ENCODE measurements at places on chromosomes 11 and 22.

GRCh38 chr11:933142-933851 lies 7.6 kb downstream of the AP2A2 start:
- DNase-seq = no peak

DNA sequence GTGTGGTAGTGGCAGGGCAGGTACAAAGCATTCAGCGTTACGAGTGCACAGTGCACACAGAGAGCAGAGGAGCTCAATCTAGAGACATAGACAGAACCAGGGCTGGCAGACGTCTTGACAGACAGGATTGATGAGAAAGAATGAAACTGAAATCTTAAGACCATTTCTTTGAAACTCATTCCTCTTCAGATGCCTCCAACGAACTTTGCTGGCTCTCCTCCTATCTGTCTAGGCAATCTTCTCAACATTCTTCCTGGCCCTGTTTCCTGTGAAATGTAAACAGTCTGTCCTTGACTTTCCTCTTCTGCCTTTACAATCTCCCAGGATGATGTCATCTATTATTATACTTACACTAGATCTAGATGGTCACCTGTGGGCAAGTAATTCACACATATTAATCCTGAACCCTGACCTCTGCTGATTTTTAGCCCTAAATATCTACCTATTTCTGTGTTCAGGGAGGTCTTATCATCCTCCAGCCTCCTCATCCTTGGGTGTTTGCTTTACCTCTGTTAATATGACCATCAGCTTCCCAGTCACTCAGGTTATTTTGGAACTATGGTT lies 119.5 kb downstream of the ENTHD1 start:
- DNase-seq = no peak

- DNase-seq = no peak
Measured at GRCh38 chr11:88042647-88043046, 132.6 kb downstream of the RAB38 start.

- no peak for DNase-seq
Measured at GRCh38 chr22:47376901-47377505, 614.6 kb downstream of the TBC1D22A start.

- no peak for DNase-seq
Measured at GRCh38 chr11:2459016-2459725, 14.4 kb downstream of the KCNQ1 start.

DNA sequence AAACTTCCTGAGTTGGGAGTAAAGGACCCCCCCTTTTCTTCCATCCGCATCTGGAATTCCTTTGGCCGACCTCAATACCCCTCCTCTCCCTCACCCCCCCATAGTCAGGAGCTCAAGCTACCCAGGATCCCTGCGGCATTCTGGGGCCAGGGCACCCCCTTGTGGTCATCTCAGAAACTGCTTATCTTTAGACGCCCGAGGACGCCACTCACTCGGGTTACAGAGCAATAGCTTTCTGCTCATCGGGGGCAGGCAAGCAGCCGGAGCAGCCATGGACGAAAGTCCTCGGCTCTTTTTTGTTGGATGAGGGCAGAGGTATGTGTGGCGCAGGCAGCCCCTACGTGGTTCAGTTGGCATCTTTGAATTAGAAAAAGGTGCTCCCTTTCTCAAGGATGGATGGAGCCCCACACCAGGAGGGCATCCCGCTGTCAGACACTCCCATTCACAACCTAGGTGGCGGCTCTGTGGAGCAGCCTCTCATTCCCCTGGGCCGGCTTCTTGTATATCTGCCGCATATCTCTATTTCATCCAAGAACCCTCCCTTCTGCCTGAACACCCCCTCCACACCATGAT lies 2.3 kb downstream of the C1QTNF5 start:
- DNase-seq = peak; percentile 93

GRCh38 chr11:60303661-60304060 lies 23.2 kb downstream of the MS4A4A start:
- no peak for DNase-seq

GRCh38 chr11:61814247-61814957 lies 2.4 kb downstream of the FADS1 start:
- DNase-seq = no peak

GRCh38 chr11:133491680-133492383 lies 40.5 kb downstream of the OPCML start:
- DNase-seq = no peak

- DNase-seq = no peak
Measured at GRCh38 chr11:29452146-29452545, 564.7 kb downstream of the KCNA4 start.

- no peak for DNase-seq
Measured at GRCh38 chr11:34647532-34647931, 26.6 kb downstream of the EHF start.

DNA sequence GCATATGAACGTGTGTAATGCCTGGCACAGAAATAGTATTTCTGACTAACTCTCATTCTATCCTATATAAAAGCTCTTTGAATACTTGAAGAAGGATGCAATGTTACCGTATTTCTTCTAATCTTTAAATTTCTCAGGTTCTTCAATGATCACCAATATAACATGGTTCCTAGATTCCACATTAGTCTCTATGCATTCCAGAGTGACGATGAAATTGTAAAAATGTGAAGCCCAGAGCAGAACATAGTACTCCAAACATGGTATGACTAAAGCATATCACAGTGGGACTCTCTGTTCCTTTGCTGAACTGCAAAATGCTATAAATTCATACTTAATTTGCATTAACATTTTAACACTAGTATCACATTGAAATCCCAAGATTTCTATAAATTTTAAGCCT lies 877.6 kb upstream of the CHORDC1 start:
- no peak for DNase-seq

GRCh38 chr11:80182901-80183300 lies 742.1 kb upstream of the TENM4 start:
- DNase-seq = no peak

DNA sequence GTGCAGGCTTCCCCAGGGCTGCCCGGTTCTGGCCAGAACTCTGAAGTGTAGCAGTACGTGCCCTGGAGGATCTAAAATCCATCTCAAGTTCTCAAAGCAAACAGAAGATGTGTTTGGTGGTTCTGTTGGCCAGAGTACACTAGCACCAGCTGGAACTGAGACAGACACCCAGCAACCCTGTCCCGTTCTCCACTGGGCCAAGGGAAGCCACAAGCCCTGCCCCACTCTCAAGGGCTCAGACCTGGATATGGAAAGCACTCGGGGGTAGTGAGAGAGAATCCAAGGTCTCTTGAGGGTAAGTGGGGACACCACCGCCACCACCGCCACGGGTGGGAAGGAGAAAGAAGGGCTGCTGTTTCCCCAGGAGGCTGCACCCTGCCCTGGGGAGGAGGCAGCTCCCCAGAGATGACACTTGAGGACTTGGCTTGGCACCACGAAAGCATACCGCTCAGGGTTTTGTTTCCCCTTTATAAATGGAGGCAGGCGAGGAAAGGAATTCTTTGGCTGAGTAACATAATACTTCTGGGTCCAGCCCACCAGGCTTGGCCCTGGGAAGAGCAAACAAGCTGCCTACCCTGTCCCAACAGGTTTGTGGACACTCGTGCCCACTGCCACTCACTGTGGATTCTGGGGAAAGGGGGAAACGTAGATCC lies 56.1 kb upstream of the POU2AF1 start:
- DNase-seq = no peak

- DNase-seq = peak; percentile 93
Measured at GRCh38 chr22:37166675-37167066, 17.0 kb upstream of the IL2RB start.

DNA sequence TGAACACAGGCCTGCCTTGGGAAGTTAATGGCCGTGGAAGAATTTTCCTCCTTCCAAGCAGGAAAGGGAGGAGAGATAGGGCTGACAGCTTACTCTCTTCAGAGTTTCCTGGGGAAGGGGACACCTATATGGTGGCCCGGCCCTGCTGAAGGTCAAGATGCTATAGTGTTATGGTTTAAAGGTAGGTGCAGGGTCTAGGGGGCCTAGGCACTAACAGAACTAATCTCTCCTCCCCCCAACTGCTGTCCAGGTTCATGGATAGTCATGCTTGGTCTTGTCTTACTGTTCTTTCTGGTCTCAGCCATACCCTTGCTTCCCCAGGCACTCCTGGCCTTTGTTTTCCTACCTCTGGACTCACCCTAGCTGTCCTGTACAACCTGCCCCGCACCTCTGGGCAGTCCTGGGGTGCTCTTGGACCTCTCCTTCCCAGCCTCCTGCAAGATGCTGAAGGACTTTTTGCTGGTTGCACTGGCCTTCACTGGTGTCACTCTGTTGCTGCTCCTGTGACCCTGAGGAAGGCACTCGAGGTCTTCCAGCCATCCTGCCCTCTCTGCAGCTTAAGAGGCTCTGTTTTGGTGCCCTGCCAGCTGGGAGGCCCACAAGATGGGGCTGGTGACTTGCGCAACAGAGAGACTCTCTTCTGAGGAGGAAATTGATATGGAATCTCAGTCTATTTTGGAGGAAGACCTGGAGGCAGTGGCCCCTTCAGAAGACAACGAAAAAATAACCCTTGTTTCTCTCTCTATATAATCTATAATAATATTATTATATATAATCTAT lies 17.9 kb downstream of the SEC14L3 start:
- DNase-seq = no peak

DNA sequence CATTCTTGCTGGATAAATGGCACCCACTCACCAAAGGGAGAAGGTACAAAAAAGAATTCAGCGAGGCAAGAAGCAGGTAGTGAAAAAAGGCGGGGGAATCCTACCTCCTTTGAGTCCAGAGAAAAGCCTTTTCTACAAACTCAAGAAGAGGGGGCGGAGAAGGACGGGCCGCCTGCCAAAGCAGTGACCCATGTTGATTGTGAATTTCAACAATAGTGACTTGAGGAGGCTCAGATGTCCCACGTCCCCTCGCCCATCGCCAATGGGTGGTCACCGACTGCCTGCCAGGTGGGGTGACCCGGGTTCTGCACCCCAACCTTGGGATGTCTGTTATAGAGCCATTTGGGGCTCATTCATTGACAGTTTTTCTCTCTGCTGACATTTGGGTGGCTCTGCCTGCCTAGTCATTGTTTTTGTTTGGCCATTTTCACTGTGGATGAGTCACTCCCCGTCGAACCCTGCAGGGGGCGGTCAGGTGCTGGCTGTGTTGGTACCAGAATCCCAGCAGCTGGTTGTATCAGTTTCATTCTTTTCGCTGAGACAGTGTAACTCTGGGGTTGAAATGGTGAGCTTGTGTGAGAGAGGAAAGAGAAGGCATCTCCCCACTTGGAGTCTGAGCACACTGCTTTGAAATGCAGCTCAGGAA lies 163.4 kb upstream of the NCAM1 start:
- DNase-seq = no peak

DNA sequence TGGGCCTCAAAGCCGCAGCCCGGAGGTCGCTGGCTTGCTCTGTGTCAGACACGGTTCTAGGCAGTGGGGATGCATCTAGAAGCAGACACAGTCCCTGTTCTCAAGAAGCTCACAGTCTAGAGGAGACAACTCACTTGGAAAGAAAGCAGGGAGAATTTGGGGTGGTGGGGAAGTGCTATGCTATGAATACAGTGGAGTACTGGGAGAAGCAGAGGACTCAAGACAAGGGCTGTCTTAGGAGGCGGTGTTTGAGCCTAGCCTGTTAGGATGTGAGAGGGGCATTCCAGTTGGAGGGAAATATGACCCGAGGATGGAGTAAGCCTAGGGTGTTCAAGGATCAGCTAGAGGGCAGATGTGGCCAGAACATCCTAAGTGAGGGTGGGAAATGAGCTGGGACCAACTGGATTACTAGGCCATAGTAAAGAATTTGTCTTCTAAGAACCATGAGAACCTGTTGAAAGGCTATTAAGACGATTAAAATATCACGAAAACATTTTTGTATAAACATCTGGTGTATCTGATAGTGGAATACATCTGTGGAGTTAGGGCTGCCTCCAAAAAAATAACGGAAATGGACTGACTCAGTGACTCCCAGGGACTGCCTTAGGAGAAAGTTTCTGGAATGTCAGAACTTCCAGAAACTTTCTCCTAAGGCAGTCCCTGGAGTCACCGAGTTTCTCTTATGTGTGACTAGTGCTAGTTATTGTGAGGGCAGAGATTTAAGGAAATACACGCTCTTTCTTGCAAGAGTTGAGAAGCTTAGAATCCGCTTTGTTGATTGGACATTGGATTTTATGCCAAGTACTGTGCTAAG lies 1.1 kb upstream of the PITPNB start:
- DNase-seq = peak; percentile 47

- no peak for DNase-seq
Measured at GRCh38 chr11:132650969-132651720, 881.2 kb downstream of the OPCML start.

- DNase-seq = no peak
Measured at GRCh38 chr11:23856654-23857053, 640.2 kb upstream of the LUZP2 start.

DNA sequence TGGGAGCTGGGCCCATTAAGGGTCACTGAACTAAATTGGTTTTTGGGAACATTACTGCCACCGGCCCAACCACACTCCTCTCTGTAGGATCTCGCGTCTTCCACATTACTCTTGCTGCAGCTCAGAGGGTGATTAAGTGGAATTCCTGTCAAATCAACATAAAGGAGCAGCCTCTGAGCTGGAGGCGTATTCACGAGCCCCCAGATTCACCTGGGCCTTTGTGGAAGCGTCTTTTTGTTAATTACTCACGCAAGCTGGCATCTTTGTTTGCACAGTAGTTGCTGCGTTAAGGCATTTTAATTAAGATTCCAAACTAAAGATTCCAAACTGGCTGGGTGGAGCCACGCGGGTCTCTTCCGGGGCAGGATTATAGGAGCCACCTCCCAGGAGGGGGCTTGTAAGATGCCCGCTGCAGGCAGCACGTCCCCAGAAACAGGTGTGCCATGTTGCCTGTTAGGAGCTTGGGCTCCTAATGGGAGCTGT lies 21.5 kb upstream of the RFPL3 start:
- no peak for DNase-seq

- peak; percentile 75 for DNase-seq
Measured at GRCh38 chr11:65586676-65587075, 8.9 kb downstream of the KCNK7 start.

DNA sequence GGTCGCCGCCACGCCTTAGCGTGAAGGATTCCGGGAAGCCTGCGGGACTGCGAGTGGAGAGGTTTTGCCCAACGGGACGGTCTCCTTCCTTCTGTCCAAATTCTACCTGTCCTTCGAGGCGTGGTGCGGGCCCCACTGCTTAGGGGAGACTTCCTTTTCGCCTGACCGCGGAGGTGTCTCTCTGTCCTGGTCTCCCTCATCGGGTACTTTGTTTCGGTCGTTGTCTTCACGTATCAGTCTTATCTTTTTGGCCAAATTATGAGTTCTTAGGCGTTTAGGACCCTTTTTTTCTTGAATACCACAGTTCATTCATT lies 388 bp downstream of the HINFP start:
- DNase-seq = no peak

GRCh38 chr22:20055144-20055543 lies 24.9 kb upstream of the DGCR8 start:
- DNase-seq = no peak

DNA sequence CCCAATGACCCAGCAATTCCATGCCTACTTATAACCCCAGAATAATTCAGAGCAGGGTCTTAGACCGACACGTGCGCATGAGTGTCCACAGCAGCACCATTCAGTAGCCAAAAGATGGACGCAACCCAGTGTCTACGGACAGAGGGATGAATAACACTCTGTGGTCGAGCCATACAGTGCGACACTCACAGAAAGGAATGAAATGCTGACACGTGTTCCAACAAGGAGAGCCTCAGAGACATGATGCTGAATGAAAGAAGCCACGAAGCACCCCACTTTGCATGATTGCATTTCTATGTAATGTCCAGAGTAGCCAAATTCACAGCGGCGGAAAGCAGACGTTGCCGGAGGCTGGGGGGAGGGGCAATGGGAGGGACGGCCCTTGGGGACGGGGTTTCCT lies 134.4 kb downstream of the CTTN start:
- DNase-seq = no peak

- peak; percentile 41 for DNase-seq
Measured at GRCh38 chr11:9787981-9788521, 124.2 kb downstream of the SWAP70 start.

- DNase-seq = no peak
Measured at GRCh38 chr11:12330485-12331231, 46.7 kb upstream of the PARVA start.

- DNase-seq = no peak
Measured at GRCh38 chr22:19918332-19919106, 23.1 kb upstream of the COMT start.
